ENCODE measurements at places on chromosomes 1 and 21.
A peak's percentile ranks its signal among the peaks of the same experiment; 100 is the strongest.

DNA sequence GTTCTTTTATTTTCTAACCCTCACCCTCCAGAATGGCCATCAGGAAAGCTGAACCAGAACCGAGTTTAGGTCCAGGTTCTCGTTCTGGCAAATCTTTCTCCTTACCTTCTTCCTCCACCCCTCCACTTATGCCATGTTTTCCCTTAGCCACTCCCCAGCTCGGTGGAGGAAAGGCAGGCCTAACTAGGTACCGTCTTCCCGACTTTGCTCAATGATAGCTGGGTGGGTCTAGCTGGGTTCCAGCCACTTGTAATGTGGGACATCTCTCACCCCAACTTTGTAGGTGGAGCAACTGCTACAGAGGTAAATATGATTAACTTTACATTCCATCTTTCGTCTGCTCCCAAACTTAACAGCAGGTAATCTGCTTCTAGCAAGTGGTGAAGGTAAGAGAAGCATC lies 646 bp downstream of the BNIPL start:
- no peak for DNase-seq

GRCh38 chr1:39692152-39693074 lies 1.2 kb upstream of the HPCAL4 start:
- no peak for DNase-seq

DNA sequence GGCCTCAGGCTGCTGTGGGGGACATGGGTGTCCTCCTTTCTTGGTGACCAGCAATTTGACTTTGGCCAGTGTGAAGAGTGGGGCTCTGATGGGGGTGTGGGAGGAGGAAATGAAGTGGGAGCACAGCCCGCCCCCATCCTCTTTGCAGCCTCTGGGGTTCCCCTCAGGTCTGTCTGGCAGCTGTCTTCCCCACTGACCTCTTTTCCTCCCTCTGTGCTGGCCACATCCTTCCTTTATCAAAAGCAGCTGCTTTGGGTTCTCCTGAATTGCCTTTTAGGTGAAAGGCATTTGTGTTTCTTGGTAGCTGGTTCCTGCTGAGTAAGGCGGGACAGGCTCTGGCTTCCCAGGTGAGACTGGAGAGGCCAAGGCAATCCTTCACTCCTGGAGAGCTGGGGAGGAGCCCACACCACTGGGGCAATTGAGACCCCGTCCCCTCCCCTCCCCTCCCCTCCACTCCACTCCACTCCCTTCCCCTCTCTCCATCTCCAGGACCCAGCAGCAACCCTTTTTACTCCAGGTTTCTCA lies 24.9 kb downstream of the PCAT6 start:
- DNase-seq, result no peak

DNA sequence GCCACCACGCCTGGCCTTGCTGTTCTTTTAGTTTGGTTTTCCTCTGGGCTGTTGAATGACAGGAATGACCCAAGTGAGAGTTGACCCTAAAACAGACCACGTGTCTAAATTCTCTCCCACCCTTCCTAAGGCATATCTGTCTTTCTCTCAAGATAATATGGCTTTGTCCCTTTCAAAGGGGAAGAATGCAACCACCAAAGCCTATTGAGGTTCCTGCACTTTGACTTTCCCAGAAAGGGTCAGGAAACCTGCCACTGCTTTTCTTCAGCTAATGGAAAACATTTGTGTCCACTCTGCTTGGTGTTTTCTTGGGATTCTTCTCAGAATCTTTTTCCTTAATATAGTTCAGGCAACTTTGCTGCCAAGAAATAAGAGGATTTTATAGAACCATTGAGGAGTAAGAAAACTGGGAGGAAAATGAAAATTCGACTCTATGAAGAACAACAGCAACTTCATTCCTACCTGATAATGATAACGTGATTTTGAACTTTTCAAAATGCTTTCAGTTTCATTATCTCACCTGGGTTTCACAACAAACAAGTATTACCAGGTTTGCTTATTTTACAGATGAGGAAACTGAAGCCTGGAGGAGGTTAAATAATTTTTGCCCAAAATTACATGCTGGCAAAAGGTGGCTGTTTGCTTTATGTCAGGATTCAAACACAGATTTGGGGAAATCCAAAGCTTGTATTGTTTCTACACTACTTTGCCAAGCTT lies 6.9 kb downstream of the PLPP3 start:
- no peak for DNase-seq

- DNase-seq, result peak; percentile 10
Observed at GRCh38 chr1:51559501-51559900, 40.4 kb upstream of the EPS15 start.

GRCh38 chr1:183580281-183580682 lies 10.0 kb downstream of the NCF2 start:
- peak; percentile 37 for DNase-seq

DNA sequence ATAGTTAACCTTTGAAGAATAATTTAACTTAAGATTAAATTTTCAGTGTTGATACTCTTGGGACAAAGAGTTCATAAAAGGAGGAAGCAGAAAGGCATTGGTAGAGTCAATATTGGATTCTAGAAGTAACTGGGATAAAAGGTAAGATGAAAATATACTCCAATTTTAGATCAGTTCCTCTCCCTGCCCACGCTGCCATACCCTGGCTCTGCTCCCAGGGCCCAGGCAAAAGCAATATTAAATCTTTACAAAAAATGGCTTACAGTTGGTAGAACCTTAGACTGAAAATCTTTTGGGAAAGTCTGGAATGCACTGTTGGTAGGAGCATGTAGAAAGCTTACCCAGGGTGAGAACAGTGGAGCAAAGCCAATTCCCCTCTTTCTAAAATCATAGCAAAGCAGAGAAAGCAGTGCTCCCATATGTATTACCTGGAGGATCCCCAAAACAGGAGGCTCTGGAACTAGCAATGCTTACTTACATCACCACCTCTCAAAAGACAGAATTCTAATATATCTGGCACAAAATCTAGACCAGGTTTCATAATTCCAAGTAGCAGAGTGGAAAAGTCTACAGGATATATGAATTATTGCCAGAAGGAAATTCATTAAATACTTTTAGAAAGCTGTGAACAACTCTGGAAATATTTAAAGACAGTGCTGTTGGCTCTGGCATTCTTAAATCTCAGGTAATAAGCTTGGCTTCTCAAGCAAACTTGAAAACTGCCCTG lies 24.5 kb downstream of the KIAA0319L start:
- peak; percentile 40 for DNase-seq

GRCh38 chr1:8347635-8348034 lies 29.7 kb downstream of the SLC45A1 start:
- peak; percentile 29 for DNase-seq

DNA sequence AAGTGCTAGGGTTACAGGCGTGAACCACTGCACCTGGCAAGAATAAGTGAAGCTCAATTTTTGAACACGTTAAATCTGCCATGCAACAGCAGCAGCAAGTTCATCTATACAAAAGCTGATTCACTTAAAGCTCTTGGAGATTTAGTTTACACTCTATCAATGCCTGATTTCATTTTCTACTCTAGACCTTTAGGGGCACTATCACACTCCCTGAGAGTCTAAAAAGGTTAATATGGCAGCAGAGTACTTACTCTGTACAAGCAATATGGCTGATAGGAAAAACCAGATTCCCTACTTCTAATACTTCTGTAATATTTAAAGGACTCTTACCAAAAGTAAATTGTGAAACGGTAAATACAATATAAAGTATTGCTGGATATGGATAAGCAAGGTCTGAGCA lies 4.8 kb downstream of the RBM34 start:
- no peak for DNase-seq

GRCh38 chr1:36762174-36762573 lies 272.1 kb downstream of the GRIK3 start:
- DNase-seq, result no peak

DNA sequence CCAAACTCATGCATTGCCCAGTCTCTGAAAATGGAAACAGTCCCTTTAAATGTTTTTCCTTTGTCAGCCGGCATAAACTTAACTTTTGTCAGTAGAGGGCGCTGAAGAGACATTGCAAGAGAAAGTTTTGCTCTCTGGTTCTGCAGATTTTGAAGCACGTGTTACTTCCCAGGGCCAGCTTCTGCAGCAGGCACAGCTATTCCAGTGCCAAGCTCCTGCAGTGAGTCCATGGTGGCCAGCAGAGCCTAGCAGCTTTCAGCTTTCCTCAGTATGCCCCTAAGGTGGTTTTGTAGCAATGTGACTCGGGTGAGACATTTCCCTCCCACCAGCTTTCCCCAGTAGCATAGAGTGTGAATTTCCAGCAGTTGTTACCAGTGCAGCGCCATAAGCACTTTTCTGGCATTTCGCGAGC lies 2.6 kb upstream of the IFI44L start:
- DNase-seq, result peak; percentile 85

- no peak for DNase-seq
Observed at GRCh38 chr1:1011396-1011949, 1.8 kb upstream of the ISG15 start.

GRCh38 chr1:204929487-204930154 lies 59.0 kb downstream of the NFASC start:
- no peak for DNase-seq

- DNase-seq, result peak; percentile 44
Observed at GRCh38 chr21:36030581-36031189, 29.6 kb downstream of the SETD4 start.

DNA sequence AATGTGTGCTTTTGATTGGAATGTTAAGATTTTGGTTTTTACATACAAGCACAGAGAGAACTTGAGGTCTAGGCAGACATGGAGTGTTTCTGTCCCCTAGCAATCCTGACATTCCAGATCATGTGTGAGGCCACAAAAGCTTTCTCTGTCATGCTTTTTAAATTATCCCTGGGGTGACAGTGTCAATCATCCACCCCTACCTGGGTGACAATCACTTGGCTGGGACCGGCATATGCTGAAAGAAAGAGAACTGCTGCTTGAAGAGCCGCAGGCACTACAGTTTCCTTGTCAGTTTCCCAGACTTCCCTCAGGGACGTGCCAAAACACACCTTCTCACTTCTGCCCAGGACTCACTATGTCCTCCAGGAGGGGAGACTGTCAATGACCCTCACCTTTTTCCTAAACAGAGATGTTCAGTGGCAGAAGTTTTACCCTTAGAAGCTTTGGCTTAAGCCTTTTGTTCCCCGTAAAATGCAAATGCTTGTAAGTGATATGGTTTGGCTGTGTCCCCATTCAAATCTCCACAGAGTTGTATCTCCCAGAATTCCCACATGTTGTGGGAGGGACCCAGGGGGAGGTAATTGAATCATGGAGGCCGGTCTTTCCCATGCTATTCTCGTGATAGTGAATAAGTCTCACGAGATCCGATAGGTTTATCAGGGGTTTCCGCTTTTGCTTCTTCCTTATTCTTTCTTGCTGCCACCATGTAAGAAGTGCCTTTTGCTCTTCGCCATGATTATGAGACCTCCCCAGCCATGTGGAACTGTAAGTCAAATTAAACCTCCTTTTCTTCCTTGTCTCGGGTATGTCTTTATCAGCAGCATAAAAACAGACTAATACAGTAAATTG lies 217.4 kb downstream of the FGGY start:
- peak; percentile 8 for DNase-seq

DNA sequence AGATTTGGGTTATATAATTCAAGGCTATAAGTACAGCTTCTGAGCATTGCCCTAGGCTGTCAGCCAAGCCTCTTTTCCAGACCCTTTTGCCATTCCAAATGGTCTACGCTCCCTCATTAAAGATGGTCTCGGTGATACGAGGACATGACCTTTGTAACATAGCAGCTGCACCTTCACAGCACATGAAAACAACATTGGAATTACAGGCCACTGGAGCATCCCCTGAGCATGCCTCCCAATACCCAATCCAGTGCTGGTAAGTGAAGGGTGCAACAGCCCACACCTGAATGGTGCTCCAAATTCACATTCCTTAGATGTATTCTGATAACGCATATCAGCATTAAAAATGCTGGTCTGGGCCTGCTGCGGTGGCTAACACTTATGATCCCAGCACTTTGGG lies 20.1 kb upstream of the PTPRF start:
- no peak for DNase-seq

DNA sequence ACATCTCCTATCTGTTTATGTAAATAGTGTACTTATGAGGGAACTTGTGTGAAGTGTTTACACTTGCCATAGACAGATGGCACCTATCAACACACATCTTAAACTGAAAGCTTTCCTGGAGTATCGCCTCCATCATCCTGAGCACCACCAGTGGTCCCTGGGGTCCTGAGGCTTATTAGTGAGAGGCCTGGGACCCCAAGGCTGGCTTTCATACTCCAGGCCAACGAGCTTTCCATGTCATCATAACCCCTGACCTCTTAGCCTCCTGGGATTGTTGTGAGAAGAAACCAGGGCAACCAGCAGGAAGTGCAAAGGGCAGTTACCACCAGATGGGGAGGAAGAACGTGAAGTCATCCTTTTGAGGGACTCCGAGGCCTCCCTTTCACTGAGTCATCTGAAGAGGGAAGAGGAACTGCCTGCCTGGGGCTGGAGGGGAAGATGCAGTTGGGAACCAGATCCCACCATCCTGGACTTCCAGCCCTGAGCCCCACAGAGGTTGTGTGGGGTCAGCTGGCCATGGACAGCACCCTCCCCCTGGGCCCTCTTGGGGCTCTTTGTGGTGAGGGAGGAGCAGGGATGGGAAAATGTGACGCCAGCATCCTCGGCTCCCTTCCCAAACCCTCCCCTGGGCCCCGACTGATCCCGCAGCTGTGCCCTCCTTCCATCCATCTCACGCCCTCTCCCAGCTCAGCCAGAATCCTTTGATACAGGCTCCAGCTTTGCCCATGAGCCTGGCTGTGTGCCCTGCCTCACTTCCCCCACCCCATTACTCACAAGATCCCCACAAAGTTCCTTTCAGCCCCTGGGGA lies 5.8 kb downstream of the INKA2 start:
- peak; percentile 85 for DNase-seq

DNA sequence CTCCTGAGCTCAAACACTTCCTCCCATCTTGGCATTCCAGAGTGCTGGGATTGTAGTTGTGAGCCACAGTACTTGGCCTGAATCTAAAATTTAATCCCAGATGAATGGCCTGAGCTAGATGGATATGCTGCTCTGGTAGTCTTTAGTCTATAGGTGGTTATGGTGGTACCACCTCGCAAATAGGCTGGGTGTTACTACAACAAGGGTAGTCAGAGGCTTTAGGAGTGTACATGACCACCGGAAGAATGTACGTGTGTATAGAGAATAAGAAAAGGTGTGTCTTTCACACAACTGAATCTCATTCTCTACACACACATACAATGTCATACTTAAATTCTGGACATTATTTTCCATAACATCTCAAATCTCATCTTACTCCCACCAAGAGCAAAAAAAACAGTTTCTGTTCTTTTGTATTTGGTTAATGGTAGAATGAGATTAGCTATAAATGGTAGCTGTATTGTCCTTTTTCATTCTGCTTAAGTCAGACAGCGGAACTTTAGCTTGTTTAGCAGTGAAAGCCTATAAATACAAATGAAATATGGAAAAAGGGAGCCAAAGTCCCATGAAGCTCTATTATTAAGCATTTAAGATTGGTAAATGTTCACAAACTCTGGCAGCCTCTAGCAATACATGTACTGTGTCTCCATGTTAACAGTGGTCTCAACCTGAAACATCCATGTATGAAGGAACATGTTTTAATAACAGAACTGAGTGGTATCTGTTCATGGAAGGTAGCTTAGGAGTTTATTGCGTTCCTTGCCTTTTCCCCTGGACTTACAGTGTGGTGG lies 16.2 kb downstream of the CAP1 start:
- no peak for DNase-seq

GRCh38 chr1:33655496-33655895 lies 183.1 kb downstream of the ZSCAN20 start:
- no peak for DNase-seq

- no peak for DNase-seq
Observed at GRCh38 chr1:205077934-205078311, 6.3 kb downstream of the TMEM81 start.
